ENCODE measurements at places on chromosomes 5 and 9.

DNA sequence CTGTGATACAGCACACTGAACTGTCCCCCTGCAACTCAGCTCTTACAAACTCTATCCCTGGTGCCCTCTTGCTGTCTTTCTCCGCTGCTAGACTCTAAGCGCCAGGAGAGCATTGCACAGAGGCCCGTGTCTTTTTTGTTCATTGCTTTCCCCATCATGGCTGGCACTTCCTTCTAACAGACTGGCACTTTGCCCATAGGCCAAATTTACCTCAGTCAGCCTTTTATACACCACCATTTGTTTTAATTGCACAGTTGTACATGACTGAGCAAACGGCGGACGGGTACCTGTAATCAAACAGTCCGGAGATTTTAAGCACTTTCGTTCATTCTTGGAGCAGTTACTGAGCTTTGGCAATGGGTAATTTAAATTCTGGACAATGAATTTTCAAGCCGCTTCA is 102.2 kb upstream of the CLINT1 start:
- DNase-seq, result no peak

GRCh38 chr5:130206686-130207085 is 302.4 kb downstream of the CHSY3 start:
- no peak for DNase-seq

DNA sequence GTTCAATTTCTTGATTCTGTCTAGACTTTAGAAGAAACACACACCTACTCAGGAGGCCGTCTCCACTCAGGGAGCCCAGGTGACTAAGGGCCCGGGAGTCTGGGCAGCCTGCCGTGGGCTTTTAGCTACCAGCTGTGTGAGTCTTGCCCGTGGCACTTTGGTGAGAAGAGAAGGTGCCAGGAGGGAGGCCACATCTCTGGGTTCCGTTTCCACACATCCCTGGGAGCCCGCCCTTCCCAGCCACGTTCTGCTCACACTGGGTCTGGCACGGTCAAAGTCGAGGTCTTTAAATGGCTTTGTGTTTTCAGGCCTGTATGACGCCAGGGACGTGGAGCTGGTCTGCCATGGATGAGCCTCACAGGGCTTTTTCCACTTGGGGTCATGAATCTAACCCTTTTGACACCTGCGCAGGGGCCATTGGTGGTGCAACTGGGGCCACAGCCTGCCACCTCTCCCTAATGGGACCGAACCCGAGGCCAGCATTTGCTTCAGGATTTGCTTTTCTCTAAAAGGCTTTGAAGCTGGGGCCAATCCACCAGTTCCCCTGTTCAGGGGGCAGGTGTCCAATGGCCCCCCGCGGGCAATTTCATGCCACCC is 17.2 kb upstream of the FCN2 start:
- no peak for DNase-seq

- DNase-seq, result no peak
Measured at GRCh38 chr5:39368116-39368515, 3.8 kb upstream of the C9 start.

GRCh38 chr9:103991698-103992097 is 102.4 kb upstream of the SMC2 start:
- DNase-seq, result peak; percentile 66

GRCh38 chr9:70053864-70054263 is 10.2 kb downstream of the MAMDC2 start:
- no peak for DNase-seq

DNA sequence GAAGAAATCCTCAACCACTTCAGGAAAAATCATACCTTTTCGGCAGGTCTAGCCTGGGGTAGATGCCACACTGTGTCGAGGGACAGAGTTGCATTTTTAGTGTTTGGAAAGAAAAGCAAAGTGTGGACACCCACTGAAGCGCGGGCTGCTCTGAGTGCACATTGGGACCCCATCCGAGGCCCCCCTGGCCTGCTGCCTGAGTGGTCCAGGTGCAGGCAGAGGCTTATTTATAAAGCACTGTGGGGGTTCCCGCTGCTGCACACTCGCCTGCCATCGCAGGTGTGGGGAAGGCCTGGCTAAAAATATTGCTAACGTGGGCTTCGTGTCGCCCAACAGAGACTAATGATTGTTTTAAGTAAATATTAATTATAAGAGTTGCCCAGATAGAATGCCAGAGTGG is 119.4 kb downstream of the CRB2 start:
- DNase-seq, result no peak

DNA sequence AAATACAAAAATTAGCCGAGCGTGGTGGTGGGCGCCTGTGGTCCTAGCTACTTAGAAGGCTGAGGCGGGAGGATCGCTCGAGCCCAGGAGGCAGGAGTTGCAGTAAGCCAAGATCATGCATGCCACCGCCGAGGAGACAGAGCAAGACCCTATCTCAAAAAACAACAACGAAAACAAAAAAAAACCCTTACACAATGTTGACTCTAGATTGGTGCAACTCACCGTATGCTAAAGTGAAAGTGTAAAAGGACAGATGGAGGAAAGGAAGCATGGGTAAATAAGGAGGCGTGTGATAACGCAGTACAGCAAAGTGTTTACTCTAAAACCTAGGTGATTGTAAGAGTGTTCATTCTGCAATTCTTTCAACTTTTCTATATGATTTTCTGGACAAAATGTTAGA is 15.9 kb upstream of the RUFY1 start:
- no peak for DNase-seq

GRCh38 chr9:20092561-20092960 is 303.7 kb upstream of the SLC24A2 start:
- no peak for DNase-seq
